ENCODE measurements at places on chromosomes 4 and X.
A peak's percentile ranks its signal among the peaks of the same experiment; 100 is the strongest.

GRCh38 chr4:100836929-100837328 lies 319.1 kb upstream of the EMCN start:
- no peak for DNase-seq

DNA sequence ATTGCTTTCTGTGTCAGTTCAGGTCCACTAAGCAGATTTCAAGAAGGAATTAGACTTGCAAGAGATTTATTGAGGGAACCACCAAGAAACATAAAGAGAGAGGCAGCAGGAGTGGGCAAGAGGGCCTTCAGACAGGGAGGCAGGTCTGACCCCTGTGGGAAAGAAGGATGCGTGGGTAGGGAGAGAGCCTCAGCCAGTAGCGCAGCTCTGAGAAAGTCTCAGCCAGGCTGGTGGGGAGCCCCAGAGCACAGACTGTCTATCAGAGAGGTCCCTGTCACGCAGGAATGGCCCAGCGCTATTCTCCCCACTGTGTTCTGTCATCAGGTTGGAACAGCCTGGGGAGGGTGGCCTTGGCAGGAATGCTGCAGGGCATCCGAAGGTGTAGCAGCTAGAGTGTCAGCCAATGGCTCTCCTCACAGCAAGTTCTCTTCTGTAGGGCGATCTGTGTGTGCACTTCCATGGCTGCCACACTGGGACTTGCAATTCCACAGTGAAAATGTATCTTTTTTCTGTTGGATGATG lies 48.0 kb downstream of the OTC start:
- DNase-seq, result no peak

- no peak for DNase-seq
Observed at GRCh38 chrX:50814701-50815100, 707 bp upstream of the SHROOM4 start.

DNA sequence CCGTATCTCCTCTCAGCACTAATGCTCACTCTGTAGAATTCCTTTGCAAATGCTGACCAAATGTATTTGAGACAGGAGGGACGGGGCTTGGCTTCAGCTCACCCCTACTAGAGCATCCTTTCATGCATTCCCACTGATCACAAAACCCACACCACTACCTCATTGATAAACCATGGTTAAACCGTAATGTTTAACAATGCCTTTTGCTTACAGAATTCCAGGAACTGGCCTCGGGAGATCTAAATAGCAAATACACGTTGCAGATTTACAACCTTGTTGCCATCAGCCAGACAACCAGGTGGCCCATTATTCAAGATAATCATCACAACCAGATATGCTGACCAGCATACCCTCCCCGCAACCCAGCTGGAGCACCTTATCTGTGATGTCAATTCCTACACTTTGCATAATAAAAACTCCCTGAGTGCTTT lies 391.9 kb downstream of the KCTD8 start:
- DNase-seq, result no peak

GRCh38 chrX:46234775-46235174 lies 310.4 kb downstream of the ZNF674 start:
- DNase-seq, result no peak

- no peak for DNase-seq
Observed at GRCh38 chr4:119585771-119586170, 42.8 kb downstream of the PDE5A start.

DNA sequence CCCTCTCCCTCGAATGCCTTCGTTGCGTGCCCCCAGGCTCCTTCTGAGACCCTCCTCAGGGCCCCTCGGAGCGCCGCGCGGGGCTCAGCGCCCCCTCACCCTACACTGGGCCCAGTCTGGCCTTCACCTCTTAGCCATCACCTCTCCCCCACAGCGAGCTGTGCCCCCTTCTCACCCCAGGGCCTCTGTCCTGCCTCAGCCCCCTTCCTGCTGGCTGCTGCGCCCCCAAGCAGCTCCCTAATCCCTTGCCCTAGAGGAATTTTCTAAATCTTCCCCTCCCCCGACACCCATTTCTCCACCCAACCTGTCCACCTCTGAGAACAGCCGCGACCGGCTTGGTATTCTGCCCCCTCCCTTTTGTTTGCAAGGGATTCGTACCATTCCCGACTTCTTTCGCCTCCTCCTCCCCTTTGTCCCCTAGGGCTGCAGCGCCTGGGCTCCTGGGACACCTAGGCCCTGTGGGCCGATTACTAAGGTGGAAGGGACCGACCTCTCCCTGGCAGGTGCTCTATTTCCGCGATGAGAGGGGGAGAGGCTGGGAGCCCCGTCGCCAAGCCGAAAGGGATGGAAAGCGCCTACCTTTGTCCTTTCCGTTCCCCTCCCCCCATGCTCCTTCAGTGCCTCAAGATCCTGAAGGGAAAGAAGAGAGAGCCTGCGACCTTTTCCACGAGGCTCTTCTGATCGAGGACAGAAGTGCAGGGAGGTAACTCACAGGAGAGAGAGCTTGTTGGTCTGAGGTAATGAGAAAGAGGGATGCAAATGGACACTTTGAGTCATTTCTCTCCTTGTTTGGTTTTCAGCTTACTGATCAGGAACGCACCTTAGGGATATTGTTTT lies 10.9 kb downstream of the DLG3 start:
- no peak for DNase-seq

GRCh38 chr4:104593019-104593418 lies 98.3 kb upstream of the CXXC4 start:
- no peak for DNase-seq

DNA sequence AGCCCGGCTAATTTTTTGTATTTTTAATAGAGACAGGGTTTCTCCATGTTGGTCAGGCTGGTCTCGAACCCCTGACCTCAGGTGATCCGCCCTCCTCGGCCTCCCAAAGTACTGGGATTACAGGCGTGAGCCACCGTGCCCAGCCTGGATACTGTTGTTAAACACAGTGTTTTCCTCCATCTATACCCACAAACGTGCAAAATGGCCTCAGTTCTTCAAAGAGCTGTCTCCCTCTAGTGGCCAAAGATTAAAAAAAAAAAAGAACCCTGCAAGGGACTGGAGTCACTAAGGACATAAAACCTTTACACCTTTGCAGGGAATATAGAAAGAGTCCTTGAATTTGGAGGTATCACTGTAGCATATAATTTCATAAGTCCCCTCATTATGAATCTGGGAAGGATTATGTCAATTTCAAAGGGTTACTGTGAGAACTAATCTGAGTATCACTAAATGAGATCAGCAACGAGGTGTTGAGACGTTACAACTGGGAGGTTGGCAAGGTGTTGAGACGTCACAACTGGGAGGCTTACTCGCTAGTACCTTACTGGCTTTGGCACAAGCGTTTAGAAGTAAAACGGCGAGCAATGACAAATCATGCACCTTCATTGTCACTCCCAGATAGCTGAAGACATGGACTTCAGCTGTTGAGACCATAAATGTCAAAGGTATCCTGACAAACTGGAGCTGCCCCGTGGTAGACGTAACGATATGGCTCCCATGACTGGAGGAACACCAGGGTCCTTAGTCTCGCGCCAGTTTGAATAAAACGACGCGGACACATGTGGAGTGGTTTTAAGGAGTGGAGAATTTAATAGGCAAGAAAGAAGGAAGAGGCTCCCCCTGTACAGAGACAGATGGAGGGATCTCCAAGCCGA lies 33.4 kb upstream of the ENPP6 start:
- DNase-seq, result no peak

GRCh38 chrX:150486011-150486410 lies 82.4 kb upstream of the MTM1 start:
- DNase-seq, result peak; percentile 34

GRCh38 chrX:30612250-30612655 lies 34.7 kb upstream of the TASL start:
- DNase-seq, result no peak

- no peak for DNase-seq
Observed at GRCh38 chr4:104063341-104063740, 343.6 kb upstream of the TACR3 start.

DNA sequence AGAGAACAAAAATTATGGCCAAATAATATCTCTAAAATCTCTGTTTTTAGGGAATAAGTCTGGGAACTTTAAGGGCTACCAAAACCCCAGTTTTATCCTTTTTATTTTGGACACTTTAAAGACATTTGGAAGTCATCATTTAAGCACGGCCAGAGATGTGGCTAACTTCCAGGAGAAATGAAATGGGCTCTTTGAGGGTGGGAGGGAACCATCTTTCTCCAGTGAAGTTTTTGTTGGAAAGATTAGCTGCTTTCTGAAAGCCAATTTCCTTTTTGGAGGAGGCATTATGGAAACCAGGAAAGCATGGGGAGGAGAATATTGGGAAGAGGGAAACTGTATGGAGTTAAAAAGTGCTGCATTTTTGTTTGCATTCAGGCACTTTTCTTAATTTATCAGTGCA lies 4.8 kb downstream of the VSIG1 start:
- DNase-seq, result no peak

DNA sequence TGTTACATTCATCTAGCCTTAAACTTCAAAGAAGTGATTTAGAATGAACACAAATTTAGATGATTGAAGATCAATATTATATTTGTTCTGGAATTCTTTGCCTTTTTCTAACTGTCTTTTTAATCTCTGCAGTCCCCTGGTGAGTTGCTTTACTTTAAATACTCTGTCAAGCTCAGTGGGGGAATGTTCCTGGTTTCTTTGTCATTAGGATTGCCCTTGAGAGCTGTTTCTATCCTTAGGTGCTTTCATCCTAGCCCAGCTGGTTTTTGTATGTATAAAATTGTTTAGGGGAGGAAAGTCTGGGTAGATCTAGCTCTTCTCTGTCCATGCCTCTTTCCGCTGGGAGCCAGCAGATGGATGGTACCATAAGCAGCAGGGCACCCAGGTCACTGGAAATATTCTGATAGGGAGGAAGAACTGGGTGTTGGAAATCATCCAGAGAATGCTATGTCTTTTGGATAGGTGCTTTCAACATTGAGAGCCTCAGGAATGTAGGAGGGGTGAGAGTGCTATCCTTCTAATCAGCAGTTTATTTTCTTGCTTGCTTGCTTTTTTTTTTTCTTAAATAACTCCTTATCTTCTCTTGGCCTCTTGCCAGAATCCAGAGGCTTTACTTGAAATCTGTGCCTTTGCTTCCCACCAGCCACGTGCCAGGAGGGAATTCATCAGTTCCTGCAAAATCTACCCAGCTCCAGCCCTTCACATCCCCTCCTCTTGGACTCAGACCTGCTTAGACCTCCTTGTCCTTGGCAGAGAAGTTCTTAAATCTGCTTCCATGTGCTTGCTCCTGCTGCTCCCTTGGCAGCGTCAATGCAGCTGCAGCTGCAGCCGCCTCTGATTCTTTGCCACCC lies 215.3 kb upstream of the ANXA3 start:
- DNase-seq, result no peak

DNA sequence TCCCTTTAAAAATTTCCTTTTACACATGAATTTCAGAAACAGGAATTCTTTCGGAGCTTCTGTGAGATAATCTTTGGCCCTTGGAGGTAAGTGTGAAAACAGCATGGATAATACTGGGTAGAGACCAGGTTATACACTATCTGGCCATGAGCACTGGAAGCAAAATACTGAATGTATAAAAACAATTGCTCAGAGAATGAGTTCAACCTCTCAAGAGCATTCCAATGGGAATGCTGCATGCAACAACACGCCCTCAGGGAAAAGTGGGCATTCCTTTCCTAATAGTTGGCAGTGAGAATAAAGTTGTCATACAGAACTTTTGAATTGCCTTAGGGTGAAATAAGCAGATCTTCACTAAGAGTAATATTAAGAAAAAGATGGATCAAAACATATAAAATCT lies 574.8 kb upstream of the DIPK2B start:
- no peak for DNase-seq

- no peak for DNase-seq
Observed at GRCh38 chrX:30468471-30468870, 109.1 kb downstream of the TASL start.

DNA sequence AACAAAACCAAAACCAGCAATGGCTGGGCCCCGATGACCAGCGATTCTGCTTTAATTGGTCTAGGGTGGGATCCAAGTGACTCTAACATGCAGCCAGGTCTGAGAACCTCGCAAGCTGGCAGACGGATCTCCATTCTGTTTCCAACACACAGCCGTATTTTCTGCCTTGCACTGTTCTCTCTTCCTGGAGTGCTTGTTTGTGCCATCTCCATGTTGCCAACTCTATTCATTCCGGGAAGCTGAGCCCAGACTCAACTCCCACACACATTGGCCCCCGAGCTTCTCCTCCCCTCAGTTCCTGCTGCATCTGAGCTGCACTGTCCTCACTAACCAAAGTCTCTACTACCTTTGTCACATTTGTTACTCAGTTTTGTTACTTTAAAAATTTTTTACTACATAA lies 35.6 kb downstream of the GEMIN8 start:
- DNase-seq, result no peak

GRCh38 chr4:39044956-39045826 lies 13.0 kb upstream of the TMEM156 start:
- DNase-seq, result no peak

DNA sequence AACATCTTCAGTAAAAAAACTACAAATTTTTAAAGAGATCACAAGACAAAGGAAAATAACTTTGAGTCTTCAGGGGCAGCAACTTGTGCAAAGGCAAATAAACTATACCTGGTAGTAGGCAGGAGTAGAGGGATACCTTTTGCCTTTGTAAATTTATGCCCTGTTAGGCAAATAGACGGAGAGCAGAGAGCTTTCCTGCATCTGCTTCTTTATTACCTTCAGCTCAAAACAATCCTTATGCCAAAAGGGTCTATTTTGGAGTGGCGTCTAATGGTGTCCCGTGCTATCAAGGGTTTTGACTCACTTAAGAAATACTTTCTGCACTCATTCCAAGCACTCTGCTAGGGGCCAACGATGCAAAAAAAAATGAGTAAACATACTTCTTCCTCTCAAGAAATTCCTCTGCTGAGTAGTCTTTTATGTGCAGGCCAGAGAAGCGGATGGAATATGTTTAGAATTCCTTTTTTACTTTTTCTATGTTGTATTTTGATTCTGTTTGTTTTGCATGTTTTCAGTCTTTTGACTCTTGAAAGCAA lies 131.9 kb downstream of the ANXA5 start:
- DNase-seq, result no peak

DNA sequence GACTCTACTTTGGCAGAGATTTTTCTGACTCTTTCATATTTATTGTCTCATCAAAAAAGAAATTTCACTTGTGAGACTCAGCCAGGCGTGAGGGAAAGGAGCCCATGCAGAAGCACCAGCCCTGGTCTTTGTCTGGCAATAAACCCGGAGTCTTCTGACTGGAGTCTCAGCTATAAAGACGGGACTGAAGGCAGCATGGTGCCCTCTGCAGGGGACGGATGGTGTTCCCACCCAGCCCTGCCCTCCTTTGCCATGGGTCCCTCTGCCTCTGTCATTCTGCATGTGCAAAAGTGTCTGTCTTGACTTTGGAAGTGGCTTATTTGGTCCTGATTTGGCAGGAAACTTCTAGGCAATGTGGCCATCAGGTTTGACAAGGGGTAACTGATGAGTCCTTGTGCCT lies 14.2 kb downstream of the ZNF185 start:
- DNase-seq, result no peak

- DNase-seq, result no peak
Observed at GRCh38 chr4:161869511-161869910, 294.3 kb downstream of the FSTL5 start.

DNA sequence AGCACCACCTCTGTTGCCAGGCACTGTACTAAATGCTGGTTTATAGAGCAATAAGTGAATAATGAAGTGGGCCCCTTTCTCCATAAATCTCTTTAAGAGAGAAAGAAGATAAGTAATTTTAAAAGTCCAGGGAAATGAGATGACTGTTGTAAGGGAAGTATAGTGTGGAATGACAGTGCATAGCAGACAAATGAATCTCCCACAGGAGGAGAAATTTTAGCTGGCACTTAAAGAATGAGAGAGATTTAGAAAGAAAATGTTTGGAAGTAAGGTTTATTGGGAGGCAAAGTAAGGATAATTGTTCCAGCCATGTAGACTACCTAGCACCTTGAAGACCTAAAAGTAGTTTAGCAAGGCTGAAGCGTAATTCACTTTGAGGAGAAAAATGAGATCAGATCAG lies 1081.1 kb upstream of the PABPC4L start:
- no peak for DNase-seq
